ENCODE measurements at places on chromosomes 12 and 14.

GRCh38 chr12:45658020-45658419 is 71.5 kb upstream of the ARID2 start:
- DNase-seq, result no peak

DNA sequence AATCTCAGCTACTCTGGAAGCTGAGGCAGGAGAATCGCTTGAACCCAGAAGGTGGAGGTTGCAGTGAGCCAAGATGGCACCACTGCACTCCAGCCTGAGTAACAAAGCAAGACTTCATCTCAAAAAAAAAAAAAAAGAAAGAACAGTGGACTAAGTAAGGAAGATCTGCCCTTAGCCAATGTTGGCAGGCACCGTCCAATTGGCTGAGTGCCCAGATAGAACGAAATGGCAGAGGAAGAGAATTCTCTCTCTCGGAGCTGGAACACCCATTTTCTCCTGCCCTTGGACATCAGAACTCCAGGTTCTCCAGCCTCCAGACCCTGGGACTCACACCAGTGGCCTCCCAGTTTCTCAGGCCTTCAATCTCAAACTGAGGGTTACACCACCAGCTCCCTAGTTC is 49.9 kb downstream of the ESR2 start:
- DNase-seq, result peak; percentile 20

GRCh38 chr12:112907415-112908157 is 824 bp downstream of the OAS1 start:
- DNase-seq, result no peak

GRCh38 chr12:98351089-98351488 is 164.3 kb upstream of the TMPO start:
- DNase-seq, result no peak

- DNase-seq, result no peak
These were observed 1032.3 kb upstream of the FBXO33 start for GRCh38 chr14:40464531-40464930.

GRCh38 chr14:101371799-101372793 is 189.2 kb upstream of the DIO3 start:
- no peak for DNase-seq

DNA sequence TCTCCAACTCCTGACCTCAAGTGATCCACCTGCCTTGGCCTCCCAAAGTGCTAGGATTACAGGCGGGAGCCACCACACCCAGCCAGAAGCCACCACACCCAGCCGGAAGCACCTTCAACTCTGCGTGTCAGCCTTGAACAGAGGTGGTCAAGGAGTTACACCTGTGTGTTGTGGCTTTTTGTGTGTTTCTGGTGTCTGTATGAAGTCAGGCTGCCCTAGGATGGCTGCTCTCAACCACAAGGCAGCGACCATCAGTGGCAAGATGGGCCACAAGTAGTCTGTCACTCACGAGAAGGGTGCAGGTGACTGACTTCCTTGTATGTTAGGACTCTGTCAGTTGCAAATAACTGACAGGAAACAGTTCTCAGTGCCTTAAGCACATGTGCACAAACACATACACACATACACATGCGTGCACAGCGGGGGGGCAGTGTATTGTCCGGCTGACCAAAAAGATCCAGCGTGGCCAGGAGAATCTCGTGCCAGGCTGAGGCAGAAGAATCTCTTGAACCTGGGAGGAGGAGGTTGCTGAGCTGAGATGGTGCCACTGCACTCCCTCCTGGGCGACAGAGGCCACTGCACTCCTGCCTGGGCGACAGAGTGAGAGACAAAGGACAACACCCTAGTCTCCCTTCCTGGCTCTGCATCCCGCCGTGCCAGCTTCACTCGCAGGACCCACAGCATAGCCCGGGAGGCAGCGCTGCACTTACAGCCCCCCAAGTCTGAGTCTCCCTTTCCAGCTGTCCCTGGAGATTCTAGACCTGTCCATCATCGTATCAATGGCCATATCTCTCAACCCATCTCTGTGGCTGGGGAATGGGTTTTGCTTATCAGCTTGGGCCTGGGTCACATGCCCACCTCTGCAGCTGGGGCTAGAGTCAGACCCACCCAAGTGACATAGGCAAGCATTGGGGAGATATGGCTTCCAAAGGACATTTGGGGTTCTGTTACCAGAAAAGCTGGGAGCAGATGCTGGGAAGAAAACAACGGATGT is 13.7 kb downstream of the P2RX4 start:
- DNase-seq, result no peak

GRCh38 chr14:77076113-77076631 is 21.9 kb upstream of the CIPC start:
- peak; percentile 35 for DNase-seq

DNA sequence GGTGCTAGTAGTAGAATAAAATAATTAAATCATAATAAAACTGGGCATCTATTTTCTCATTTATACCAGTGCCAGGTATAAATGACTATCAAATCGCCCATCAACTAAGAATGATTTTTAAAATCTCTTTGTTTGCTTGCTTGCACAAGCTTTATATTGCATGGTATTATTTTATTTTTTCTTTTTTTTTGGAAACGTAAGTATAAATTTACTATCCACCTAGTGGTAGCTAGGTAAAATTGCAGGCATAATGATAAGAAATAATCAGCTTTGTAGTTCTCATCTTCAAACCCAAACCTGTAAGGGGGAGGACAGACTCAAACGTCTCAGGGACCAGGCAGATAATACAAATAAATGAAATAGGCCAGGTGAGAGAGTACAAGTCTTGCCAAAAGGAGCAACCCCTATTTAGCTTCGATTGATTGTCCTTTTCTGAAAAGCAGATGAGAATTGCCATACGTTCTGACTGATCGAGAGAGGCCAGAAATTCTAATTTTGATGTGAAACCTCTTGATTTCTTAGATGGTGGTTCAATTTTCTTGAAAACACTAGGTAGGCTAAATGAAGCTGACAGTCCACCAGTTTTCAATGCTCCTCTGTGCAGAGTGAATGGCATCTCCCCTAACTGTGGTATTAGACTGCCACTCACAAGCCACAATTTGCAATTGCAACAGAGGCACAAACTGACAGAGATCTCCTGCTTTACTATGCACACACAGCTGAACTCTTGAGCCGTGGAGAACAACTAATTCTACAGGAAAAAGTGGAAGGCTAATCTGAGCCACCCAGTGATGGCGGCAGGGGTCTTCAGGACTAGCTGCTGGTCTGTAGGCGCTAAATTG is 189.3 kb downstream of the DACT1 start:
- no peak for DNase-seq
